ENCODE measurements at places on chromosomes 2 and 18.

- no peak for DNase-seq
- no peaks in the 10 kb centered on the region for H3K27me3 ChIP-seq
- no peaks in the 10 kb centered on the region for H3K4me1 ChIP-seq
- no peaks in the 10 kb centered on the region for H3K36me3 ChIP-seq
- no peak overlapping the region for H3K4me3 ChIP-seq
Observed at GRCh38 chr18:78228974-78229373, 750.6 kb upstream of the SALL3 start.

GRCh38 chr2:157489983-157490382 lies 46.1 kb upstream of the CYTIP start:
- no peak overlapping the region for H3K27ac ChIP-seq
- H3K27me3 ChIP-seq = no peaks in the 10 kb centered on the region
- no peak for DNase-seq

DNA sequence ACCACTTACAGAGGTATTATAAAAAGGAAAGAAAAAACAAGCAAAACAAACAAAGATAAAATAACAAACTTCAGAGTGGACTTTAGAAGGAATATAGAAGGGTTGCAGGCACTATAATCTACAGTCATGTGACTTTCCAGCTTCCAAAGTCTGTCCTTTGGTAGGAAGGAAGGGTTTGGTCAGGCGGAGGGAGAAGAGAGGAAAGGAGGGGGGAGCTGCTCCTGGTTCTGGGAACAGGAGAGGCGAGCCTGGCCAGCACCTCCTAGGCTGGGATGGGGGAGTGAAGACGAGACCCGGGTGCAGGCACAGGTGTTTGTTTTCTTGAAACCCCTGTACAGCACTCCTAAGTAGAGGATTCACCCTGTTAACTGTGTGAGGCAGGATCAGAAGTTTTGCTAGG lies 53.8 kb upstream of the GATA6 start:
- no peaks in the 10 kb centered on the region for H3K27me3 ChIP-seq
- DNase-seq = no peak
- H3K36me3 ChIP-seq = no peaks in the 10 kb centered on the region
- H3K27ac ChIP-seq = no peak overlapping the region
- no peak overlapping the region for H3K4me3 ChIP-seq

DNA sequence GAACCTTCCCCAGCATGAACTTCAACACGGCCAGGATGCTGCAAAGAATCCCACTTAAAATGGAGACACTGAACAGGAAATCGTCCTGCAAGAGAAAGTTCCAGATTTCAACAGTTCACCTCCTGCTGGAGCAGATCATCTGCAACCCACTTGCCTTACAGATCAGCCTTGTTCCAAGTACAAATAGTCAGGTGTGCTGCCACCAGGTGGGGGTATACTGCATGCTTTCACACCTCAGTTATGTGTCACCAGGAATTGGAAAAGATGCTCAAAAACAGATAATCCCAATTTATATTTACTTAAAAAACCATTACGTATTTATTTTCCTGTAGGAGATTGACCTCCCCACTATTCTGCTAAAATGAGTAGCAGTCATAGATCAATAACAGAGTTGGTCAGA lies 212.3 kb downstream of the MGAT5 start:
- H3K4me3 ChIP-seq = no peak overlapping the region
- H3K36me3 ChIP-seq = no peaks in the 10 kb centered on the region
- H3K4me1 ChIP-seq = no peaks in the 10 kb centered on the region
- DNase-seq = no peak
- H3K27ac ChIP-seq = no peak overlapping the region

DNA sequence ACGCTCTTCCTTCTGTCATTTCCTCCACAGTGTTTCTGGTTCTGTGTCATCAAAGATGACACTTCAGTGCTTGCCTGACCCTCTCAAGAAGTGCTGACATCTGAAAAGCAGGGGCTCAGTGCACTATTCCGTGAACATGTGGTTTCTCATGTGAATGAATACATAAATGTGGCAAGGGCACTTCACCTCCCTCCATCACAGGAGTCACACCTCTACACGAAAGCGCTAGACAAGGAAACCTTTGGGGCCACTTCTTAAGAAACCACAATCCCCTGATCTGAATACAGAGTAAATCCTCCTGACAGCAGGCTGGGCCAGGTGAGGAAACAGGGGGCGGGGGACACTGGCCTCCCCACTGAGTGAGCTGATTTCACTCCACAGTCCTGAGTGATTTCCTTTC lies 145.8 kb upstream of the ACAA2 start:
- DNase-seq = no peak
- H3K27ac ChIP-seq = no peak overlapping the region
- no peak overlapping the region for H3K4me3 ChIP-seq
- no peaks in the 10 kb centered on the region for H3K27me3 ChIP-seq
- H3K36me3 ChIP-seq = no peaks in the 10 kb centered on the region

- no peaks in the 10 kb centered on the region for H3K36me3 ChIP-seq
- H3K27ac ChIP-seq = peak overlapping the region; percentile 94
- peaks cover 95% of the 10 kb centered on the region for H3K4me1 ChIP-seq
- no peak overlapping the region for H3K4me3 ChIP-seq
- H3K27me3 ChIP-seq = no peaks in the 10 kb centered on the region
Observed at GRCh38 chr2:218022131-218022850, 19.5 kb upstream of the TNS1 start.

GRCh38 chr2:51243892-51244535 lies 212.1 kb upstream of the NRXN1 start:
- H3K27me3 ChIP-seq = no peaks in the 10 kb centered on the region
- no peak overlapping the region for H3K27ac ChIP-seq
- H3K36me3 ChIP-seq = no peaks in the 10 kb centered on the region
- no peaks in the 10 kb centered on the region for H3K4me1 ChIP-seq
- DNase-seq = no peak

DNA sequence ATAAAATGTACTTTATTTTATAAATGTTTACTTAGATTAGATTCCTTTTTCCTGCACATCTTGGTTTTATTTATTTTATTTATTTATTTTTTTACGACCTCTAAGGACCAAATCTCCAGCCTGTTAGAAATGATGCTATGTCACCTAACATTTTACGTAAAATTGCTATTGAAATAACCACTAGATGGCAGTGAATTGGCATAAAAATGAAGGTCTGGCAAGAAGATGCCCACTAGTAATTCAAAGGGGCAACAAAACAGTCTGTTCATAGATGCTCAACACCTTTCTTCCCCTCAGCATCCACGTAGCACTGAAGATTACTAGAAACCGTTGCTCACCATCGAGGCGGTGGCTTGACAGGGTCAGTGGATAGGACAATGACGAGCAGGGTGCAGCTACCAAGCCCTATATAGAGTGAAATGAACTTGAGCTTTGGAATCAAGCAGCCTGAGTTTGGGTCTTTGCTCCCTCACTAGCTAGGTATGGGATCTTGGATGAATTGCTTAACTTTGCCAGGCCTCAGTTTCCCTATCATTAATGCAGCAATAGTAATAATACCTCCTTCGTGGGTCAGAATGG lies 128.7 kb upstream of the L3MBTL4 start:
- H3K4me1 ChIP-seq = no peaks in the 10 kb centered on the region
- H3K36me3 ChIP-seq = no peaks in the 10 kb centered on the region
- DNase-seq = no peak
- H3K27me3 ChIP-seq = no peaks in the 10 kb centered on the region

DNA sequence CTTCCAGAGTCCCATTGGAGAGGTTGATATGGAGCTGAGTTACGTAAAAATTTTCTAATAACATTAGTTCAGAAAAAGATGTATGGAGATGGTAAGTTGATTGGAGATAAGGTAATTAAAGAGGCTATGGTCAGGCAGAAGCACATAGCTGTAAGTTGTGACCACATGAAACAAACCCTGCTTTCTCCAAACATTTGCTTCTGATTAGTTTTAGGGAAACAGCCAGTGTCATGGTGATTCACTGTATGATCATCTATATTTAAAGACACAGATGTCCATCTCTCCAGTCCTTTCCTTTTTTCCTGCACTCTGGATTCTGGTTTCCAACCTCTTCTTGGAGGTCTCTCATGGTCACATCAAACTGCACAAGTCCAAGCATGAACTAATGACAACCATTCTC lies 1550.8 kb upstream of the PIK3C3 start:
- no peak for DNase-seq
- no peaks in the 10 kb centered on the region for H3K27me3 ChIP-seq
- no peak overlapping the region for H3K4me3 ChIP-seq
- H3K36me3 ChIP-seq = no peaks in the 10 kb centered on the region
- no peaks in the 10 kb centered on the region for H3K4me1 ChIP-seq
- no peak overlapping the region for H3K27ac ChIP-seq

DNA sequence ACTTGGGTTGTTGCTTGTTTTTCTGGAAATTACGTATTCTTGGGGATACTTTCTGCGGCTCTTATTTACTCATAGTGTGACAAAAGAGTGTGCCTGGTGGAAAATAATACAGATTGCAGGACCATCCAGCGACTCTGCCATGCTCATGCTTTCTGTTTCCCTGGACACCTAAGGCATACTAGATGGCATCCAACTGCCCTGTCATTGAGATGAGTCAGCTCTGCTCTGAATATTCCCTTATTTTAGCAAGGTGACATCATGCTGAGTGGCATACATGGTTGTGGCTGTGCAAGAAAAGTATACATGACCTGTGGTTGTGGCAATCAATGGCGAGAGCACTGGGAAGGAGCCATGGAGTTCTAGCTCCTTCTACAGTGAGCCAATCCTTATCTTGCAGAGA lies 471.0 kb downstream of the TMEM182 start:
- no peaks in the 10 kb centered on the region for H3K27me3 ChIP-seq
- no peak for DNase-seq
- no peak overlapping the region for H3K27ac ChIP-seq
- H3K4me3 ChIP-seq = no peak overlapping the region
- no peaks in the 10 kb centered on the region for H3K4me1 ChIP-seq
- H3K36me3 ChIP-seq = no peaks in the 10 kb centered on the region

- no peaks in the 10 kb centered on the region for H3K36me3 ChIP-seq
- H3K4me3 ChIP-seq = no peak overlapping the region
- no peaks in the 10 kb centered on the region for H3K27me3 ChIP-seq
- no peak overlapping the region for H3K27ac ChIP-seq
- H3K4me1 ChIP-seq = peaks cover 2% of the 10 kb centered on the region
- DNase-seq = no peak
Observed at GRCh38 chr18:59628995-59629394, 68.2 kb downstream of the CCBE1 start.

- H3K27me3 ChIP-seq = no peaks in the 10 kb centered on the region
- H3K4me3 ChIP-seq = no peak overlapping the region
- no peak overlapping the region for H3K27ac ChIP-seq
- H3K36me3 ChIP-seq = no peaks in the 10 kb centered on the region
- no peak for DNase-seq
Observed at GRCh38 chr2:20184067-20184938, 40.6 kb downstream of the SDC1 start.

- peaks cover 79% of the 10 kb centered on the region for H3K4me1 ChIP-seq
- H3K4me3 ChIP-seq = peak overlapping the region; percentile 62
- H3K36me3 ChIP-seq = no peaks in the 10 kb centered on the region
Observed at GRCh38 chr18:48934723-48935432, 15.9 kb downstream of the SMAD7 start.

DNA sequence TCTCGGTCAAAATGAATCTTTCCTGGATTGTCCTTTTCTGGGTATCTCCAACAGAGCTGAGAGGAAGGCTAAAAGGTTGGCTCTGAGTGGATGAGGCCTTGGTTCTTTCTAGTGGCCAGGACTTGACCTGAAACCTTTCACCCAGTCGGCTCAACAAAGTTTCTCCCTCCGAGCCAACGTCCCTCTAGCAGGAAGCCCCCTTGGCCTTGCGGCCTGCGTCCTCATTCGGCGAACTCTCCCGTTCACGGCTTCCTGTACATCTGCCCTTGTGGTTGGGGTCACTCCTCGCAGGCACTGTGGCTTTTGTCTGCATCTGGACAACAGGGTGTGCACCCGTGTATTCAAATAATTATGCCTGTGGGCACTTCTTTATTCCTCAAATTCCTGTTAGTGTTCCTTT lies 9.4 kb upstream of the SIX3 start:
- no peaks in the 10 kb centered on the region for H3K36me3 ChIP-seq
- no peak overlapping the region for H3K27ac ChIP-seq
- H3K4me3 ChIP-seq = no peak overlapping the region
- DNase-seq = no peak
- peaks cover 17% of the 10 kb centered on the region for H3K4me1 ChIP-seq
- H3K27me3 ChIP-seq = peaks cover 26% of the 10 kb centered on the region

GRCh38 chr18:23938901-23939341 lies 75.6 kb upstream of the TTC39C start:
- peaks cover 3% of the 10 kb centered on the region for H3K4me1 ChIP-seq
- no peak overlapping the region for H3K27ac ChIP-seq
- DNase-seq = no peak
- H3K27me3 ChIP-seq = no peaks in the 10 kb centered on the region
- H3K4me3 ChIP-seq = no peak overlapping the region
- H3K36me3 ChIP-seq = no peaks in the 10 kb centered on the region
